AG08395 (cell line): ENCODE measurements at places on chromosomes 12 and 14.

- DNase-seq = peak; percentile 41
Observed at GRCh38 chr12:48004053-48004941, at the start of gene COL2A1. Gene COL2A1 (minus strand): TSS chr12:48004476. CDS start chr12:48004321, 155 bp downstream.

- DNase-seq = no peak
Observed at GRCh38 chr14:105529319-105529568, 2.9 kb downstream of the TMEM121 start.

- DNase-seq = no peak
Observed at GRCh38 chr14:85115921-85116320, 414.0 kb upstream of the FLRT2 start.

GRCh38 chr14:76424359-76424758 lies 48.4 kb downstream of the ESRRB start:
- no peak for DNase-seq

- DNase-seq = no peak
Observed at GRCh38 chr12:2722806-2723205, 72.0 kb upstream of the FKBP4 start.

DNA sequence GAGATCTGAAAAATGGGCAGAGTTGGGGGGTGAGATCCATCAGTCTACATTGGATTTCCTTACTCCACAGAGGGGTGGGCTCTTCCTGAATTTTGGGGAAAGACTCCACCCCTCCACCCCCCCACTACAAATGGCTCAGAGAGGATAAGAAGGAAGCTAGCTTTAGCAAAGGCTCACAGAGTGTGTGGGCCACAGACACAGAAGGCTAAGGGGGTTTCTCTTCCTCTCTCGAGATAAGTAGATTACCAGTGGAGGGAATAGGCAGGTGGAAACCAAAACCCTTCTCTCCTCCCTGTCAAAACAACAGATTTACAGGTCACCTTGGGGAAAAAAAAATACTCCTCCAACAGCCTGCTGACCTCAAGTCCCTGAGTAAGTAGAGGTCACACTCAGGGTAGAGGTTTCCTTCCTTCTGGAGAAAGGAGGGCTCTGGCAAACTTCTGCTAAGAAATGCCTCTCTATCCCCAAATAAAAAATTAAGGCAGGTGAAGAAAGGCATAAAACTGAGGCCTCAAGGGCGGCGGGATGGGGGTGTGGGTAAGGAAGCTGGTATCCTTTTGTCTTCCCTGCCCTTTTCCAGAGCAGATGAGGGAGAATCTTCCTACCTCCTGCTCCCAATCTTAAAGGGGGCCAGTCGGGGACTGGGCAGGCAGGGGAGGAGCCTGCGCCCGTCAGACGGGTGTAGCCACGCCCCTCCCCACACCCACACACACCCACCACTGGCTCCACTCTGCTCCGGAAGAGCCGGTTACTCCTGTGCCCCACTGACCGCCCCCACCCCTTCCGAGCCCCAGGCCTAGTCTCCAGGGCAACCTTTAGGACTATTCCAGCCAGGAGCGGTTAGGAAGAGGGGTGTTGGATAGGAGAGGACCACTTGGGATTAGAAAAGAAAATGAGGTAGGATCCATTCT lies 1.9 kb upstream of the BAZ2A start:
- DNase-seq = peak; percentile 49

- DNase-seq = no peak
Observed at GRCh38 chr12:3492793-3493042, 1.7 kb downstream of the PRMT8 start.

DNA sequence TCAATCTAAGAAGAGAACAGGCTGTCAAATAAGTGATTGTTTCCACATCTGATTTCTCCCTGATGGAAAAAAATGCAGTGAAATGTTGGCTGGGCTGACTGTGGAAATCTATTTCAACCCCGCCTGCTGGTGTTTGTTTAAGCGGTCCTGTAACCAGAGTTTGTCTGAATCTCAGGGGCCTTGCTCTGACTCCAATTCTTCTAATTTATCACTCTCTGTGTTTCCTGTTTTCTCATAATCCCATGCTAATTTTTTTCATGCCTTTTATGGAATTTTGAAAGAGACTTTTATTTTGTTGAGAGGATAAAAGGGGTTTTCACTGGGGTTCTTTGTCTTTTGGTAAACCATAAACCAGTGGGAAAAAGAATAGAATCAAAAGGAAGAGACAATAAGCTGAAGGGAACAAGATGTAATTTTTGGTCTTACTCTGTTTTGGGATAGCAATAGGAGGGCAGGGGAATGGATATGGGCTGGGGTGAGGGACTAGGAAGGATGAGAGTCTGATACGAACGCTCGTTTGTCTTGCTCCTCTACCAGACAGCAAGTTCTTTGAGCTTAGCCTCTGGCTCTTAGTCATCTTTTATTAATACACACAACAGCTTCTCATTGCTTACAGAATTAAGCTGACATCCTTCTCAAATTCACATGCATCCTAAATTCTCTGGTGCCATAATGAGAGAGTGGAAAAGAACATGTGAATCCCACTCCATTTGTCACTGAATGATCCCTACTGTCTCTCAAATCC lies 8.0 kb upstream of the MGP start:
- DNase-seq = no peak

DNA sequence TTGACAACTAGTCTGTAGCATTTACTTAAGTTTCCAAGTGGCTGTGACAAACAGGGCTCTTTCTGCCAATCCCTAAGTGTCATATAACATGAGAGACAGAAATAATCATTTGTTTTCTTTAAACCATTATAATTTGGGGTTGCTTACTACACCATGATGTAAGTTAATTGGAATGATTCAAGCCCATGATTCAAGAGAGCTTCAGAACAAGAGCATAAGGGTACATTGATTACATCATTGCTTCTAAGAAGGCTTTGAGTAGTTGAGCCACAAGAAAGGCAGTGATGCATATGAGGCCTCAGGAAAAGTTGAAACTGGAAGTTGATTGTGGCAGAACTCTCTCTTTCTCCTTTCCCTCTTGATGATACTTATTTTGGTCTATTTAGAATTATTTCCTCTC lies 444.0 kb downstream of the CCER1 start:
- DNase-seq = no peak

- DNase-seq = no peak
Observed at GRCh38 chr12:91657032-91657431, 474.4 kb upstream of the DCN start.
